ENCODE measurements at places on chromosomes 2 and 18. TPM values are rescaled to one million over a fixed set of nuclear protein-coding genes. Genes with fewer than 3 reads are reported as not detected.

GRCh38 chr2:234275515-234275914 is 221.4 kb downstream of the ARL4C start:
- no peak for DNase-seq

GRCh38 chr18:78605255-78605654 is 374.4 kb upstream of the SALL3 start:
- DNase-seq: no peak

DNA sequence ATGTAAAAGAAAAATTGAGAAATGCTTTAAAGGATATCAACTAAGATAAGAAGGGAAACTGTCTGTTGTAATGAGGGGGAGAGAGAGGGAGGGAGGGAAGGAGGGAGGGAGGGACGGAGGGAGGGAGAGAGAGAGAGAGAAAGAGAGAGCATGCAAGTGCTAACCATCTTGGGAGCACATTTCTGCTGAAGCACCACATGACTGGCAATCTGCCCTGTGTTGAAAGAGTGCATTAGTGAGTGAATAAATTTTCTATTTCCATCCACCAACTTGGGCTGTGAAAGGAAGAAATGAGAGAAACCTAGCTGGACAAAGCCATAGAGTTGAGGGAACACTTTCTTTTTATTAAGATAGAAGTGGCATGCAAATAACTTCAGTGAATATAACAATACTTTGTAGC is 110.7 kb downstream of the TMX3 start:
- DNase-seq: no peak

- DNase-seq: no peak
Measured at GRCh38 chr18:9139400-9140039, 2.9 kb downstream of the ANKRD12 start.

C1QL2 gene
- 0.74 TPM for polyA plus RNA-seq

ATP8B1 gene
- 1.7 TPM for polyA plus RNA-seq

TCF7L1 gene
- polyA plus RNA-seq: 41.9 TPM

FRZB gene
- 33.4 TPM for polyA plus RNA-seq

EFHD1 gene
- 42.9 TPM for polyA plus RNA-seq

PSD4 gene
- 5.3 TPM for polyA plus RNA-seq

- DNase-seq: no peak
Measured at GRCh38 chr18:35061804-35062203, 20.6 kb downstream of the MAPRE2 start.
